ENCODE measurements at places on chromosomes 2 and 18.

GRCh38 chr2:58227171-58227917 lies 13.8 kb downstream of the FANCL start:
- no peak for DNase-seq

DNA sequence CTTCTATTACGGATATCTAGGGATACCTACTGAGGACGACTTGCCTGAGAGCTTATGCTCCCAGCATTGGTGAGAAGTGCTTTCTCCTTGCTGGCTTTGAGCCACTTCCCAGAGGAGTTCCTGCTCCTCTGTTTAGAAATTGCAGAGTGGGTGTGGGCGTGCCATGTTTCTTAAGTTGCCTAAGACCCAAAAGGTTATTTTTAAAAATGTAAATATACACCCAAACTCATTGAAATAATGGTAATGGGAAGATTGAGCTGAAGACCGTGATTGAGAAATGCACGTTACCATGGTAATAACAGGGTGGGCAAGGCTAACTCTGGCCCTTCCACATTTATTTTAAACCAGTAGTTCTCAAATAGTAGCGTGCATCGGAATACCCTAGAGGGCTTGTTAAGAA lies 17.2 kb upstream of the TMEM200C start:
- DNase-seq, result no peak

DNA sequence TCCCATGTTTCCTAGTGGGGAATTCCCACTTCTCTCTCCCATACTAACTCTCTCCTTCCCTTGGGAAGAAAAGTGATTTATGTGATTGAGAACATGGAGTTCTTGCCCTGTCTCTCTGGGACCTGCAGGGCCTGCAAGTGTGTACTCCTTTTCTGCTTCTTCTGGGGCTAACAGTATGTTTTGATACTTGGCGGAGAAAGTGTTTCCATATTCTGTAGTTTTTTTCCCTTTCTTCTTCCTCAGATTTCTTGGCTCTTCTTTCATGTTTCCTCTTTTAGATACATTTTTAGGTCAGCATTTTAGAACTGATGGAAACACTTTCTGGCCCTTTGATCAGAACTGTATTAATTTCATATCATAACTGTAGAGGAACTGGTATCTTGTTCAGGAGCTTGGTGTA lies 352.2 kb downstream of the DLGAP1 start:
- DNase-seq, result no peak

- DNase-seq, result no peak
Measured at GRCh38 chr18:76354348-76354747, 140.7 kb downstream of the ZNF516 start.

DNA sequence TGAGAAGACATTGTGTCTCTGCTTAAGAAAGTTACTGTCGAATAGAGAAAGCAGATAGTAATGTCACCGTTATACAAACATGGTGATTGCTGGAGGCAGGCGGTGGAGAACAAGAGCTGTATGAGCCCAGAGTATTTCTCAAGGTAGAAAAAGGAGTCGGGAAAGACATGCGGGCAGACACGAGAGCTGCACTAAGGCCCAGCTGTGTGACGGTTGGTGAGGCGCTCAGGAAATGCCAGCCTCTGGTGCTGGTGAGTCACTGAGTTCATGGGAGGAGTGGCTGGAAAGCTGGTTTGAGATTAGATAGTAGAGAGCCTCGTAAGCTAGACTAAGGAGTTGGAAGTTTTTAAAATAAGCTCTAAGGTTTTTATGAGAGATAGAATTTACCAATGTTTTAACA lies 390.9 kb upstream of the TRIB2 start:
- DNase-seq, result no peak

GRCh38 chr2:215653344-215654030 lies 217.6 kb upstream of the FN1 start:
- no peak for DNase-seq

DNA sequence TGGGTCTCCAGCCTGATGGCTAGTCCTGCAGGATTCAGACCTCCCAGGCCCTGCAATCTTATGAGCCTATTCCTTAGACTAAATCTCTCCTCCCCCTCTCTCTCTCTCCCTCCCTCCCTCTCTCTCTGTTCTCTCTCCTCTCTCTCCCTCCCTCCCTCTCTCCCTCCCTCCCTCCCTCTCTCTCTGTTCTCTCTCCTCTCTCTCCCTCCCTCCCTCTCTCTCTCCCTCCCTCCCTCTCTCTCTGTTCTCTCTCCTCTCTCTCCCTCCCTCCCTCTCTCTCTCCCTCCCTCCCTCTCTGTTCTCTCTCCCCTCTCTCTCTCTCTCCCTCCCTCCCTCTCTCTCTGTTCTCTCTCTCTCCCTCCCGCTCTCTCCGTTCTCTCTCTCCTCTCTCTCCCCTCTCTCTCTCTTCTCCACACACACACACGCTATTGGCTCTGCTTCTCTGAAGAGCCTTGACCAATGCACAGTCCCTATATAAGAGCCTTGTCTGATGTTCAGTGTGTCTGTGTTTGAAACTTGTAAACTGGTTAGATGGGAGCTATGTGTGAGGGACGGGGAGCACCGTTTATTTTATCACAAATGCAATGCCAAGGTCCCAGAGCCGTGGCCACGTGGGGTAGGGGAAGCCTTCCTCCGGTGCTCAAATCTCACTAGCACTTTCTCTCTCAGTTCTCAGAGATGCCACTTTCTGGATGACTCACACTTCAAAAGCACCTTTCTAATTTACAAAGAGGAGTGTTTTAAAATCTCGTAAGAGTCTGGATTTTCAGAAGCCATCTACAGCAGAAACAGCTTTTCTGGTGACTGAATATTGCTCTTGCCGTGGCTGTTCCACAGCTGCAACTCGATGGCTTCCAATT lies 9.4 kb upstream of the PRLH start:
- DNase-seq, result no peak

GRCh38 chr18:63040788-63041410 lies 278.7 kb downstream of the BCL2 start:
- no peak for DNase-seq

GRCh38 chr2:205324355-205324754 lies 357.9 kb upstream of the NRP2 start:
- no peak for DNase-seq

GRCh38 chr2:223005496-223005895 lies 46.5 kb upstream of the KCNE4 start:
- DNase-seq, result no peak

GRCh38 chr18:74724186-74724585 lies 126.5 kb downstream of the ZNF407 start:
- no peak for DNase-seq

DNA sequence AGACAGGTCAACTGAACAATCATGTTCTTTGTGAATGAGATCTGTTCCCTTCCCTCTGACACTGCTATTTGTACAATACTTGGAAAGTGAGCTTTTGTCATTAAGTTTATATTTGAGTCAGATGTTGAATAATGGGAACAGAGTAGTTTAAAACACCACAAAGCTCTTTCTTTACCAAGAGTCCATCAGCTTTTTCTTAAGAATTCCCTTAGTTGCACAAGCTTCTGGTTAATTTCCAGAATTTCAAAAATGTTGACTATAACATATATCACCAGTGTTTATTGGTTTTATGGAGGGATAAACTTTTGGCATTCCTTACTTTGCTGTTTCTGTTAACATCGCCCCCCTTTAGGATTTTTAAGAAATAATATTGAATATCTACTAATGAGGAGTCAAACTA lies 403.7 kb downstream of the CCDC85A start:
- DNase-seq, result no peak

GRCh38 chr2:9294764-9295163 lies 88.2 kb downstream of the ASAP2 start:
- DNase-seq, result no peak

GRCh38 chr18:48728204-48728833 lies 189.5 kb downstream of the CTIF start:
- no peak for DNase-seq

GRCh38 chr2:190802129-190802528 lies 78.5 kb upstream of the GLS start:
- DNase-seq, result no peak

- DNase-seq, result no peak
Measured at GRCh38 chr2:148552675-148553331, 91.7 kb upstream of the EPC2 start.

DNA sequence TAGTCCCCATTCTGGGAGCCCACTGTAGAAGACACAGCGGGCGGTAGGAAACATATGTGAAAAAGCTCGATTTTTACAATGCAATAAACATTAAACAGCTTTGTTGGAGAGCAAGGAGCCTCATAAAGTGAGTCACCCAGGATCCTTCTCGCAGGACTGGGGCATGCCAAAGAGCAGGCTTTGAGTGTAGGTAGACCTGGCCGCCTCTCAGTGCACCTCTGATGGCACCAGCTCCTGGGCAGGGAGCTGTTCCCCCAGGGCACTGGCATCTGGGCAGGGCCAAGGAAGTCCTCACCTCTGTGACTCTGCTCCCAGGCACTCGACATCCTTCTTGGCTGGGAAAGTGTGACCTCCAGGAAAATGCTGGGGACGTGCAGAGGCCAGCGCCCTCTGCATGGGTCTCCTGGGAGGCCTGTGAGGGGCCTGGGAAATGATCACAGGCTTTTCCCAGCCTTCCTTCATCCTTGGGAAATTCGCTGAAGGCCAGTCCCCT lies 94.2 kb downstream of the POLR1A start:
- no peak for DNase-seq

GRCh38 chr18:3874581-3874980 lies 424.6 kb downstream of the TGIF1 start:
- no peak for DNase-seq

DNA sequence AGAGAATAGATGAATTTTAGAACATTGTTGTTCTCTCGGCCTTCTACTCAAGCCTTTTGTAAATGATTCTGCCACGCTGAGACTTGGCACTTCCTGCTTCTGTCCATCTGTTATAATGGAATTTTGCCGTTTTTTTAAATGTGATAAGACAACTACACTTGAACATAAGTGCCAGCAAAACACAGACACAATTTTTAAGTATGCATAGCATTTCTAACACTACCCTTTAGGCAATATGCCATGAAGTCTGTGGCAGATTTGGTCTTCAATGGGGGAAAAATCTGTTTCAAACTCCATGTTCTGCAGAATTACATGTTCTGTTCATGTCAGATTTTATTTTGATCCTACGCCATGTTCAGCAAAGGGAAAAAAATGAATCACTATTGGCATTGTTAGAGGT lies 1170.7 kb upstream of the SLC39A10 start:
- no peak for DNase-seq

GRCh38 chr2:130300970-130301348 lies 41.7 kb upstream of the IMP4 start:
- DNase-seq, result no peak

DNA sequence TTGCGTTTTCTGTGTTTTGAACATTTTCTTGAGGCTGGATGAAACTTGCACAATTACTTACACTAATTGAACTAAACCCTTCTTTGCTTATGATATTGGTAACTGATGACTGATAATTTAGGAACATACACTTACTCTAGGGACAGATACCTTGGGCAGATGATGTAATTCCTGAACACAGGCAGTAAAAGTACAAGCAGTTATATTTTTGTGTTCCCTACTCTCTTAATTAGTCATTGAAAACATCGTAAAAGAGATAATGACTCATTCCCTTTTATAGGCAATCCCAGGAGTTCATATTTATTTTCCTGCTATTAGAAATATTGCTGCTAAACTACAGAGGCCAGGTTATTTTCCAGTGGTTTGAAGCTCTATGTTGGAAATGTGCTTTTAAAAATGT lies 46.4 kb downstream of the CCDC85A start:
- no peak for DNase-seq

DNA sequence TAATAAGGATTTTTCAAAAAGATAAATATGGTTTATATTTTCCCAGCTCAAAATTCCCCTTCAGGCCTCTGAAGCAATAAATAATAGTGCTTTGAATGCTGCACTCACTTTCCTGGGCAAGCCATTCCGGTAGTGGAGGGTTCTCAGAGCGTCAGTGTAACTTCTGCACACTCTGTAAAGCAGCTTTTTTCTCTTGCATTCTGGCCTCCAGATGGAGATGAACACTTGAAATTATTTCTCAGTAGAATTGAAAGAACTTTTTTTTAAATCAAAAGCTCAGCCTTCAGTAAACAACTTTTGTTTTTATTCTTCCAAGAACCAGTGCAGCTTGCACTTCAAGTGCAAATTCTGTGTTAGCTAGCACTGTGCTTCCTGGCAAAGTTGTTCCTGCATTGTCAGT lies 281.1 kb upstream of the RAB12 start:
- DNase-seq, result no peak

DNA sequence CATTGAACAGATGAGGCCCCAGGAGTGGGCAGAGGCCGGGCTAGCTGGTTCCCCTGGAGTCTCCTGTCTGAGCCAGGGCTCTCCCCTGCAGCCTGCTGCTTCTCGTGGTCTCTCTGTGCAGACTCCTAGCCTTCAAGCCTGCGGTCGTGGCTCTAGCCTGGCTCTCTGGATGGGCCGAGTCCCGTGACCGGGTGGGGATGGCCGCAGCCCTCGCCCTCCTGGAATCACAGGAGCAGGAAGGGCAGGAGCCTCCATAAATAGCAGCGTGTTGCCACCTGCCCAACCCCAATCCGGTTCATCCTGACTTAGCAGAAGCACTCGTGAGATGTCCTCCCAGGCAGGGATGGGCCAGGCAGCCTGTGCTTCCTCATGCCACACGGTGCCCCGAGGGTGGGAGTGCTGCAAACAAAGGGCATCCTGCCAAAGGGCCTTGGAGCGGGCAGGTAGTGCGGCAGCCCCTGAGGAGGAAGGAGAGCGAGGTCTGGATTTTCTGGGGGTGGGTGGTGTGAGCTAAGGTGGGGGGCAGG lies 43.9 kb downstream of the FOSL2 start:
- DNase-seq, result no peak

GRCh38 chr2:99957332-99958133 lies 184.9 kb downstream of the AFF3 start:
- no peak for DNase-seq

- DNase-seq, result no peak
Measured at GRCh38 chr2:70743677-70744076, 24.3 kb downstream of the ADD2 start.

DNA sequence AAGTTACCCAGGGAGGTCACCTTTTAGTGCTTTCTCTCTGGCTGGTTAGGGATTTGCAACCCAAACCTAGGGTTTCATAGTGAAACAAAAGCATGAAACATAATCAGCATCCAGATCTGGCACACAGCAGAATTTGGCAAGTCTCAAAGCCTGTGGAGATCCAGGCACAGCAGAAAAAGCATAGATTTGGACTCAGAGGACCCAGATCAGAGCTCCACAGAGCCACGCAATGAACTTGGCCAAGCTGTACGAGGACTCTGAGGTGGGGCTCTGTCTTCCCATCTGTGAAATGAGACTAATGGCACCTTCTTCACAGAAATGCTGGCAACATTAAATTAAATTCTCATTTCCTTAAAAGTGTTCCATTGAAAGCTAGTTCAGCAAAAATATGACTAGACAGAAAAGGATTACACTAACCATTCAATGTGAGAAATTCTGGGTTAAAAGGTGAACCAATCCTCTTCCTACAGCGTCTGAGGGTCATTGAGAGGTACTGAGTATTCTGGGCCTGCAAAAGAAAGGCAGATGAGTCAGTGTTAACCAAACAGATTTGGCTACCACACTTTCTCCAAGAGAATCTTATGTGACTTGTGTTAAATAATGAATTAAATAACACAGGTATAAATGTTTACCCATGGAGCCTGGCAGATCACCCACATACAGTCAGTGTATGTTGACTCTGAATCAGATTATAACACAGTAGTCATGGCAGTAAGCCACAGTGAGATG lies 266.3 kb downstream of the MREG start:
- no peak for DNase-seq

All from cortex of kidney (tissue), 1 donor.